ENCODE measurements at places on chromosomes 7 and 10. TPM values are rescaled to one million over a fixed set of nuclear protein-coding genes. Genes with fewer than 3 reads are reported as not detected.

DNA sequence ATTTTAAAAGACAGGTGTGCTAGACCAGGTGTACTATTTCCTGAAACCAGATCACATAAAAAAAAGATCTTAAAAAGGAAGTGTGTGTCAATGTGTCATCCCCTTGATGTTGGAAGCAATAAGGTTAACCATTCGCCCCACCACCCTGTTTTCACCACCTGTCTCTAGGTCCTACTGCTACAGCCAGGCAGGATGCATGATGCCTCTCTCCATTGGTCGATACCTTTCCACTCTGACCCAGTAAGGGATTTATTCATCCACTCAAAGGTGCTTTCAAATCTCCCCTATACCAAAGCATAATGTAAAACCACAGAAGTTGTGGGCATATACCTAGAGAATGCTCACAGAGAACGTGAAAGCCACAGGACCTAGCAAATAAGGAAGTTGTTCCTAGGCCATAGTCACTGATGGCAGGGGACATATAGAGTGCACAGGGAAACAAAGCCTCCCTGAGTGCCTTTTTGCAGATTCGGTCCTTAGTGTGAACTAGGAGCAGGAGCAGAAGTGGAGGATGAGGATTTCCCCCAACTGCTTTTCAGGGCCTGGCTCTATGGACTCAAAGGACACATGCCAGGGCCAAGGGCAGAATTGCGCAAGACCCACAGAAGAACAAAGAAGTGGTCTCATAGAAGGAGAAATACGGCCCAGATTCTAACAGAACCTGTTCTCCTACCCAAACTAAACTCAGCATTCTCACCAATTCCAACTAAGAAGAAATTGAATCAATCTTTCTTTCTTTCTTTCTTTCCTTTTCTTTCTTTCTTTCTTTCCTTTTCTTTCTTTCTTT is 631.5 kb upstream of the NRP1 start:
- no peak overlapping the region for H3K4me3 ChIP-seq
- DNase-seq, result no peak
- H3K27ac ChIP-seq, result no peak overlapping the region
- no peaks in the 10 kb centered on the region for H3K36me3 ChIP-seq
- no peaks in the 10 kb centered on the region for H3K27me3 ChIP-seq

DNA sequence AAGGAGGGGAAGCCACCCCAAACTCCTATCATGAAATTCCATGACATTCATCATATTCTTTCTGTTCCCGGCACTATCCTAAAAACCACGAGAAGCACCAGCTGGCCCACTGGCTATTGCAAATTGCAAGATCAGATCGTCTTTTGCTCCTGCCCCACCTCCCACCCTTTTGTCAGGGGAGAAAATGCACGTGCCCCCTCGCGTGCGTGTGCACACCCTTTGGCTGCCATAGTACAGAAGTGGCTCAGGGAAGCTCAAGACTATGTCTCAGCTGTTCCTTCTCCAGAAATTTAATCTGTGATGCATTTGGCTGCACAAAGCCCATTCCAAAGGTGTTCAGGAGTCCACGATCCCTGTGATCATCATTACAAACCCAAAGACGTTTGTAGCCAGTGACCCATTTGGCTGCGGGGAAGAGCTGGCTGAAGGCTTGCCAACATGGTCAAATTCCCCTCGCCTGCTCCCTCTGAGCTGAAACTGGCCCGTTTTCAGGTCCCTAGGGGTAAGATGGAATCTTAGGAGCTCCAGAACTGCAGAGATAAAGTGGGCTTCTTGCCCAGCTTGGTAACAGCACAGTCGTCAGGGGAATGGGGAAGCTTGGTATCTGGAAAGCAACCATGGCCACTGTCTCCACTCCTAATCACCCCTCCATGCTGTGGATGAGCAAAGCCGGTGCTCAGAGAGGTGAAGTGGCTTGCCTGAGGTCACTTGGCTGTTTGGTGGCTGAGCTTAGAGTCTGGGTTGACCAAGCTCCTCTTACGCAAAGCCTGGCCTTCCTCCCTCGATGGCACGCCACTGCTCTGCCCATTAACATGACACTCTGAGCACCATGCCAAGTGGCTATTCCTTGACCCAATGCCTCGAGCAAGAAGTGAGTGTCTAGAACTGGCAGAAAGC is 155.4 kb downstream of the NEURL1 start:
- H3K4me1 ChIP-seq, result peaks cover 15% of the 10 kb centered on the region
- no peak overlapping the region for H3K4me3 ChIP-seq
- H3K27ac ChIP-seq, result no peak overlapping the region

GRCh38 chr10:17348501-17349349 is 105.7 kb downstream of the ST8SIA6 start:
- no peaks in the 10 kb centered on the region for H3K27me3 ChIP-seq
- DNase-seq, result no peak
- H3K4me3 ChIP-seq, result no peak overlapping the region
- H3K4me1 ChIP-seq, result no peaks in the 10 kb centered on the region
- H3K27ac ChIP-seq, result no peak overlapping the region

DNA sequence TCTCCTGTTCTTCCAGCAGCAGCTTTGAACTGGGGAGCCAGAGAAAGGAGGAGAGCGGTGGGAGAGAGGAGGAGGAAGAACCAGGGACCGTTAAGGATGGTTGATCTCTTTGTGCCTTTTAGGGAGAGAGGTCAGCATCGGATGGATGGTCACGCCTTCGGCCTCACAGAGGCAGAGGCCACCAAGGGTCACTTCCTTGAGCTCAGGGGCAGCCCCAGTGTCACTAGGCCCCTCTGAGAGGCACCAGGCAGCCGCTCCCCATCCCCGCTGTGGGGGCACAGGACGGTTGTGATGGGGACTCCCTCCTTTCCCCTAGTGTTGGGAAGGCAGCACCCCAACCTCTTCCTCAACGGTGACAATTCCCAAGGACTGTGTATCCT is 121.4 kb downstream of the DNAJB6 start:
- no peak overlapping the region for H3K27ac ChIP-seq
- H3K4me1 ChIP-seq, result peaks cover 14% of the 10 kb centered on the region
- no peak for DNase-seq
- no peaks in the 10 kb centered on the region for H3K27me3 ChIP-seq
- H3K36me3 ChIP-seq, result no peaks in the 10 kb centered on the region

DNA sequence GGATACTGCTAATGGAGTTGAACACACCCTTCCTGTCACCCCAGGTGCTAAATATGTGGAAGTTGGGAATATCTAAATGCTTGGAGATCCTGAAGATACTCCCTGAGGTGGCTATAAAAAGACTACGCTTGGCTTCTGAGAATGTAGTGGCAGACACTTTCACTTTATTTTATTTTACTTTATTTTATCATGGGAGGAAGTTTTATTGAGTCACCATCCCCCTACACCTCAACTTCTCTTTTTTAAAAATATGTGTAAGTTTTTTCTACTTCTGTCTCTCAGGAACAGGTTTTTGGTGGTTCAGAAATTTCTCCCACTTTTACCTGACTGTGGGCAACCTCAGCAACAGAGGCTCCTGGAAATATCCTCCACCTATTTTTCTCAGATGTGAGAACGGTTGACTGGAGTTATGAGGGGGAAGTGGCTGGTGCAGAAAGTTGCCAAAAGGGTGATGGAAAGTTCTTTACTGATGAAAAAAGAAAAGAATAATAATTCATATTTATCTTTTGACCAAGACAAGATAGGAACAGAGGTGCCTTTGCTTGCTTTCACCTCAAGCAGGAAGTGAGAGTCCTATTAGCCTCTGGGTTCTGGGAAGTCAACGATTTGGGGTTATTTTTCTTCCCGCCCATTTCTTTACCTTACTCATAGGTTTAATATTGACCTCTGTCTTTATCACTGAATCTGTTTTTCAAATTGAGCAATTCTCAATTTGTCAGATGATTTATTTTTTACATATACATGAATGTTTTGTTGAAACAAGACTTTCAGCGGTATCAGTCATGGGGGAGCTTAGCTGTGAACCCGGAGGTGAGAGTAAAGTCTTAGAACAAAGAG is 103.6 kb downstream of the AHR start:
- H3K27me3 ChIP-seq, result no peaks in the 10 kb centered on the region
- peaks cover 10% of the 10 kb centered on the region for H3K4me1 ChIP-seq
- no peaks in the 10 kb centered on the region for H3K36me3 ChIP-seq

GRCh38 chr10:51619365-51619764 is 80.0 kb downstream of the CSTF2T start:
- H3K36me3 ChIP-seq, result no peaks in the 10 kb centered on the region
- H3K27me3 ChIP-seq, result no peaks in the 10 kb centered on the region
- H3K4me1 ChIP-seq, result no peaks in the 10 kb centered on the region
- no peak overlapping the region for H3K4me3 ChIP-seq
- no peak overlapping the region for H3K27ac ChIP-seq
- no peak for DNase-seq

GRCh38 chr7:146146831-146147486 is 30.4 kb downstream of the CNTNAP2 start:
- H3K27me3 ChIP-seq, result no peaks in the 10 kb centered on the region
- no peak overlapping the region for H3K27ac ChIP-seq
- no peak for DNase-seq

DNA sequence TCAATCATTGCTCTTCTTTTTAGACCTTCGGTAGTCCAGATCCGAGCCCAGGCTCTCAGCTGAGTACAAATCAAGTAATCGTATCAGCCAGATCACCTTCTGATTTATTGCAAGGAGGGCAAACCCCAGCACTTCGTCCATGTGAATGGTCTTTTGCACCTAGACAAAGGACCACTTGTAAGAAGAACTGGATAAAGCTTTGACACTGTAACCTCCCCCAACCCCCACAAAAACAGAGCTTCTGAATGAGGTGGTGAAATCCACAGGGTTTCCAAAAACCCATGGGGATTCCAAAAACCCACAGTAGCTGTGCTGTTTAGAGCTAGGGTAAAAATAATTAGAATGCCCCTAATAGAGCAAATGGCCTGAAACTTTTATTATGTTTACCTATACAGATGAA is 148.8 kb upstream of the ODAD2 start:
- H3K4me3 ChIP-seq, result no peak overlapping the region
- no peaks in the 10 kb centered on the region for H3K4me1 ChIP-seq
- no peak overlapping the region for H3K27ac ChIP-seq
- no peaks in the 10 kb centered on the region for H3K27me3 ChIP-seq

DNA sequence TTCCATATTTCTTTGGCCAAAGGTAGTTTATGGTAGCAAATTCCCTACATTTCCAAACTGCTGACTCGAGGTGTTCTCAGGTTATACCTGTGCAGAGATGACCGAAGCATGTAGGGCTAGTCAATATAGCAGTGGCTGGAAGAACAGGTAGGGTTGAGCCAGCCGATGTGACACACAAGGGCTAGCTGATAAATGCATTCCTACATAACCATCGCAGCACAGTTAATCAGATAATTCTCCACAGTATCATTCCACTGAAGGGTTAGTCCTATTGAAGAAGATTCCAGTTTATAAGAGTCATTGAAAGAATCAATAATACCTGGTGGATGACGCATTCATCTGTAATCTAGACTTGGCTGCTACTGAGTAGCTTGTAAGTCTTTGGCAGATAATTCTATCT is 220.0 kb downstream of the KIF20B start:
- H3K36me3 ChIP-seq, result no peaks in the 10 kb centered on the region
- H3K4me1 ChIP-seq, result no peaks in the 10 kb centered on the region
- H3K27ac ChIP-seq, result no peak overlapping the region
- DNase-seq, result no peak
- H3K4me3 ChIP-seq, result no peak overlapping the region

DNA sequence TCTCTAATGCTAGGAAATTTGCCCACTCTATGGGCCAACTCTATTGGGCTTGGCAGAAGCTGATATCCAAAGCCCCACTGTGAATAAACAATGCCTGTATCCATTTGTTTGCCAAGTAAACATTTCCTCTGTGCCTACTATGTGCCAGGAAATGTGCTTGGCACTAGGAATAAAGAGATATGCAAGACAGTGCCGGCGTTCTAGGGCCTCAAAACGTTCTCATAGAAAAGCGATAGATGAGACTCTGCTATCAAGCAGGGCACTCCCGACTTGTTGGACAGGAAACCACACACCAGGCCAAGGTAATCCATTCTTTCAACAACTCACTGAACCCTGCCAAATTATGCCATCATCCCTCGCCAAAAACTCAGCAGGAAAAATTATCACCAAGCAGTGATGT is 196.7 kb downstream of the IPMK start:
- H3K4me1 ChIP-seq, result no peaks in the 10 kb centered on the region
- H3K36me3 ChIP-seq, result no peaks in the 10 kb centered on the region
- no peak for DNase-seq
- no peaks in the 10 kb centered on the region for H3K27me3 ChIP-seq

- H3K4me1 ChIP-seq, result no peaks in the 10 kb centered on the region
- H3K4me3 ChIP-seq, result no peak overlapping the region
- H3K36me3 ChIP-seq, result no peaks in the 10 kb centered on the region
- peaks cover 4% of the 10 kb centered on the region for H3K27me3 ChIP-seq
These were observed 15.5 kb downstream of the CFAP43 start for GRCh38 chr10:104216631-104217030.

- H3K4me1 ChIP-seq, result peaks cover 4% of the 10 kb centered on the region
- DNase-seq, result no peak
- no peaks in the 10 kb centered on the region for H3K27me3 ChIP-seq
- no peaks in the 10 kb centered on the region for H3K36me3 ChIP-seq
- H3K4me3 ChIP-seq, result no peak overlapping the region
These were observed 45.9 kb downstream of the GATA3 start for GRCh38 chr10:8100366-8100765.

DNA sequence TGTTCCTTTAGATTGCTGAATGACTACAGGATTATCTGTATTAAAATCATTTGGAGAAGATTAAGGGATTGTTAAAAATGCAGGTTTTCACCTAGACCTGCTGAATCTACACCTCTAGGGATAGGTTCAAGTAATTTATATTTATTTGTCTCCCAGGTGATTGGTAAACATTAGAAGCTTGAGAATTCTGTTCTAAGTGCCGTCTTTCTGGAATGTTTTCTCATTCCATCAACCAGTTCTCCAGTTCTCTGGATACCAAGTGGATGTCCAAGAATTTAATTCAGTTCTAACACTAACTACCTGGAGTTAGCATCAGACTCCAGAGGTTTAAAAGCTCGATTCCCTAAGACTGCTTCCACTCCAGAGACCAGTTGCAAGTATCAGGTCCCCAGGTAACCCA is 110.9 kb downstream of the PRTFDC1 start:
- no peaks in the 10 kb centered on the region for H3K36me3 ChIP-seq
- H3K4me1 ChIP-seq, result no peaks in the 10 kb centered on the region
- no peak overlapping the region for H3K27ac ChIP-seq
- no peaks in the 10 kb centered on the region for H3K27me3 ChIP-seq
- H3K4me3 ChIP-seq, result no peak overlapping the region

DNA sequence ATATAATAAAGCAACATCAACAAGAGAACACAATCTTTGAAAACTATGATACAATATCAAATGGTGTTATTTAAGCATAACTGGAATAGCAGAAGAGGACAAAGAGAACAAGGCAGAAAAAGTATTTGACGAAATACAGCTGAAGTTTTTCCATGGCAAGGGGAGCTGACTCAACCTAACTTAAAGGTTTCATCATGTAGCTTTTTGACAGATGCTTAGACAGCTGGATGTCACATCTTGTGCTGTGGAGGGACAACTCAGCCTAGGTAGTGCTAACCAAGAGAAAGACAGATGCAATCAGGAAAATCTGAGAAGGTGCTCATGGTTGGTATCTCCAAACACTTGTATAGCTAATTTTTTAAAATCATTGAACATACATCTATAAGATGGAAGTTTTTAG is 208.2 kb downstream of the TFEC start:
- no peak overlapping the region for H3K27ac ChIP-seq
- H3K4me3 ChIP-seq, result no peak overlapping the region
- no peak for DNase-seq
- no peaks in the 10 kb centered on the region for H3K36me3 ChIP-seq

GRCh38 chr7:14497390-14497789 is 405.2 kb downstream of the DGKB start:
- no peak for DNase-seq
- no peaks in the 10 kb centered on the region for H3K4me1 ChIP-seq
- H3K4me3 ChIP-seq, result no peak overlapping the region
- H3K27ac ChIP-seq, result no peak overlapping the region

Gene CYP2C9
- not detected for total RNA-seq

Gene NPSR1
- total RNA-seq, result not detected
